ENCODE measurements at places on chromosomes 12 and 14.

- DNase-seq: no peak
Observed at GRCh38 chr12:46814143-46814542, 11.7 kb downstream of the SLC38A4 start.

DNA sequence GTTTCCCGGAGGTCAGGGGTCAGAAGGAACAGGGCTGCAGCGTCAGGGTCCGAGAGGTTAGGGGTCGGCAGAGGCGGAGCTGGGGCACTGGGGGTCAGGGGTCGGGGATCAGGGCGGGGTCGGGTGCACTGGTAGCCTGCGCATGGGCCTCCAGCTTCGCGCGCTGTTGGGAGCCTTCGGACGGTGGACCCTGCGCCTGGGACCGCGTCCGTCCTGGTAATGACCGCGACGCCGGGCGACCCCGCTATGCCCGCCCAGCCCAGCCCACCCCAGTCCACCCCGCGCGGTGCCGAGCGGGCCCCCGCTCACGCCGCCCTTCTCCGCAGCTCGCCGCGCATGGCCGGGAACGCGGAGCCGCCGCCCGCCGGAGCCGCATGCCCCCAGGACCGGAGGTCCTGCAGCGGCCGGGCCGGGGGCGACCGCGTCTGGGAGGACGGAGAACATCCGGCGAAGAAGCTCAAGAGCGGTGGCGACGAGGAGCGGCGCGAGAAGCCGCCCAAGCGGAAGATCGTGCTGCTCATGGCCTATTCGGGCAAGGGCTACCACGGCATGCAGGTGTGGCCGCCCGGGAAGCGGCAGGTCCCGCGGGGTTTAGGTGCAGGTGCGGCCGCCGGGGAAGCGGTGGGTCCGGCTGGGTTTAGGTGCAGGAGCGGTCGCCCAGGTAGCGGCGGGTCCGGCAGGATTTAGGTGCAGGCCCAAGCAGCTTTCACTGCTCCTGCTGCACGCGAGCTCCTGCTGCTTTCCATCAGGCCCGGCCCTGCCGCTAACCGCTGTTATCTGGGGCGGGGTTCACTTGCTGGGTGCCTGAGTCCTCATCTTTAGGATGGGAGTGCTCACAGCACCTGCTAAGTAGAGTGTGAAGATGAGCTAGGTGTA, 743 bp downstream of the PUS1 start:
- no peak for DNase-seq

GRCh38 chr14:35986219-35986573, 160.1 kb downstream of the BRMS1L start:
- no peak for DNase-seq

DNA sequence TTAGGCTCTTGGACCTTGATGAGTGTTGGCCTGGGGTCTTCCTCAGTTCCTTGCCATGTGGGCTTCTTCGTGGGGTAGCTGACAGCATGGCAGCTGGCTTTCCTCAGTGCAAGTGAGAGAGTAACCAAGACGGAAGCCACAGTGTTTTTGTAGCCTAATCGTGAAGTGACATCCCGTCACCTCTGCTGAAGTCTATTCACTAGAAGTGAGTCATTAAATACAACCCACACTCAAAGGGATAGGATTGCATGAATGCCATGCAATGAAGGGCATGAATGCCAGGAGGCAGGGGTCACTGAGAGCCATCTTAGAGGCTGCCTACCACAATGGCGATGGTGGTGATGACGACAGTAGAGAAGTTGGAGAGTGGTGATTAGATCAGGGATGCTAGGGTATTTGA, 13.5 kb upstream of the ASIC1 start:
- DNase-seq: no peak

- no peak for DNase-seq
Observed at GRCh38 chr14:90740081-90740480, 76.1 kb downstream of the TTC7B start.
